ENCODE measurements at places on chromosomes 16 and 17. TPM values are rescaled to one million over a fixed set of nuclear protein-coding genes. Genes with fewer than 3 reads are reported as not detected.

GRCh38 chr16:10951026-10951425 is 6.7 kb downstream of the CLEC16A start:
- no peak for DNase-seq

TPSG1 gene
- 0.15 TPM for total RNA-seq

DNA sequence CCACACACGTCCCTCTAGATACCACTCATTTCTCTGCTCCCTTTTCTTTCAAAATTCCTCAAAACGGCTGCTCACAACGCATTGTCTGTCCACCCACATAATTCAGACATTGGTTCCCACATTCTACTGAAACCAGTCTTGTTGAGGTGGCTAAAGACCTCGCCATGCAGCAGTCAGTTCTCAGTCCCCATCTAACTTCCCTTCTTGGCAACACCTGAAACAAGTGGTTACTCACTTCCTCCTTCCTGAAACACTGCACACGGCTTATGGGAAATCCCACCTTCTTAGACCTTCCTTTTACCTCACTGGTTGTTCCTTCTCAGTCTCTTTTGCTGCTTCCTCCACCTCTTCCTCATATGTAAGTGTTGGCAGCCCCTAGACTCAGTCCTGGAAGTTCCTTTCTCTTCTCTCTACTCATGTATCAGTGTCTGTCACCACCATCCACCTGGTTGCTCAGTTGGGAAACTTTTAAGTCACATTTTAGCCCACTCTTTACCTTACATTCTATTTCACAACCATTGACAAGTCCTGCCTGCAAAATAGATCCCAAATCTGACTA is 277.1 kb downstream of the CEP112 start:
- no peak for DNase-seq

- no peak for DNase-seq
Measured at GRCh38 chr17:76146053-76146851, 5.2 kb upstream of the FOXJ1 start.

DNA sequence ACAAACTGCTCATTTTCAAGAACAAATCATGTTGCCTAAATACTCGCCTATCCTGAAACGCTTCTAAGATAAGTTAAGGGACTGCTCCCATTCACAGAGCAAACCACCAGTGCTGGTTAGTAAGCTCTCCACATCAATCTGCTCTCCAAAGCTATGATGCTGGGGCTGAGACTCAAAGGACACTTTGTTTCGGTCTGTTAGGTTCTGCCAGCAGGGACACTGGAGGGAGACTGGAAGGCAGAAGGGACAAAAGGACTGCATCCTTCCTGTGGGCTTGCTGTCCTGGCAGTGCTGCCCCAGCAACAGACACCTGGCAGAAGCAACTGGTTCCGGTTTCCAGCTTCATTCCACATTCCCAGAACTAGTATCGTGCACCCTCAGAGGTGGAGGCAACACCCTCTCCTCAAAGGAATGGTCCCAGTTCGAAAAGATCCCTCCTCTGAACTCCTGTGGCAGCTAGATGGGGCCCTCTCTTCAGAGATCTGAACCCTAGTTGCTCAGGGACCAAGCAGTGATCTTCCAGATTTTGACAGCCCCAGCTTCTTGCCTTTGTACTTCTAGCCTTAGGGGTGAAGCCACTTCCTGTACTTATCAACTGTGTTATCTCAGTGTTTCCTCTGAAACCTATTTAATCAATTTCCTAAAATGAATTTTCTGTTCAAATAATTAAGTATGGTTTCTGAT is 73.4 kb upstream of the GSG1L start:
- DNase-seq: no peak

GRCh38 chr17:37494401-37494831 is 4.7 kb downstream of the DUSP14 start:
- no peak for DNase-seq

DNA sequence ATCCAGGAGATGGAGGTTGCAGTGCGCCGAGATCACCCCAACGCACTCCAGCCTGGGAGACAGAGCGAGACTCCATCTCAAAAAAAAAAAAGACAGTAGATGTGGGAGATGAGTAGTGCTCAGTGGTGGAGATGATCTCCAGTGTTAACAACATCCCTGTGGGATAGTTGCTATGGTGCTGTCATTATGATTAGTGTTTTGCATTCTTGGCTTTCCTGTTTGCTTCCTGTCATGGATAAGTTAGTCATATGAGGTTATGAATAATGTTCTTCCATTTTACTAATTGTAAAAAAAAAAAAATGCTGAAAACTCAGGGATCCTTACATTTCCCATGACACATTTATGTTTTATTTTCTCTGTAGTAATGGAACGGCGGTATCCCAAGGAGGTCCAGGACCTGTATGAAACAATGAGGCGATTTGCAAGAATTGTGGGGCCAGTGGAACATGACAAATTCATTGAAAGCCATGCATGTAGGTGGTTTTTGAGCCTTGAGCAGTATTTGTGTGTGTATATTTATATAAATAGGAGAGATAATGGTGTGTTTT is 24.5 kb upstream of the DUSP14 start:
- DNase-seq: no peak

TNP2 gene
- total RNA-seq: not detected

DNAI2 gene
- total RNA-seq: not detected

GRCh38 chr17:36142235-36142634 is 34.2 kb downstream of the TBC1D3B start:
- DNase-seq: no peak

USH1G gene
- not detected for total RNA-seq

COG8 gene
- total RNA-seq: 27.8 TPM

Measured in left lobe of liver (tissue), 2 donors.